NCI-H2029 (cell line): ENCODE measurements at places on chromosomes 2 and 18.

DNA sequence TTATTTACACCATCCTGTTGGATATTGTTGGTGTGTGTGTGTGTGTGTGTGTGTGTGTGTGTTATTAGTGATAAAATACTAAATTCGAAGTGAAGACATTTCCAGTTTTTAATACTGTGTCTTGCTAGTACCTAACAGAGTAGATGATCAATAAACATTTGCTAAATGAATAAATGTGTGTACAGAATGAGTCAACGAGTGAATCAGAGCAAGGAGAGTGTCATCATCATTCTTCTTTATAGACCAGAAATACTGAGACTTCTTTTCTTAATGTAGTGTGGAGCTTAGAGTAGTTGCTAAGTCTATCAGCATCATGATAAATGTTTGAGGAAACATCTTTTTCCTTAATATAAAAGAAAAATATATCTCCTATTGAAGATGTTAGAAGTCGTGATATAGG is 169.7 kb upstream of the SATB2 start:
- no peak for DNase-seq

- no peak for DNase-seq
These were observed 44.9 kb downstream of the ZBTB14 start for GRCh38 chr18:5250603-5251002.

GRCh38 chr2:237472909-237473877 is 13.9 kb upstream of the MLPH start:
- no peak for DNase-seq

- DNase-seq, result no peak
These were observed 108.4 kb upstream of the ITGB6 start for GRCh38 chr2:160308476-160308875.
